Peyer's patch (tissue), 4 donors: ENCODE measurements at places on chromosomes 16 and 17.

- no peak for DNase-seq
Measured at GRCh38 chr16:12420661-12421209, 383.0 kb downstream of the CPPED1 start.

- peak; percentile 73 for DNase-seq
Measured at GRCh38 chr17:4959261-4959965, 8.2 kb downstream of the SPAG7 start.

- DNase-seq = no peak
Measured at GRCh38 chr17:45406107-45406506, 26.6 kb downstream of the ARHGAP27 start.

DNA sequence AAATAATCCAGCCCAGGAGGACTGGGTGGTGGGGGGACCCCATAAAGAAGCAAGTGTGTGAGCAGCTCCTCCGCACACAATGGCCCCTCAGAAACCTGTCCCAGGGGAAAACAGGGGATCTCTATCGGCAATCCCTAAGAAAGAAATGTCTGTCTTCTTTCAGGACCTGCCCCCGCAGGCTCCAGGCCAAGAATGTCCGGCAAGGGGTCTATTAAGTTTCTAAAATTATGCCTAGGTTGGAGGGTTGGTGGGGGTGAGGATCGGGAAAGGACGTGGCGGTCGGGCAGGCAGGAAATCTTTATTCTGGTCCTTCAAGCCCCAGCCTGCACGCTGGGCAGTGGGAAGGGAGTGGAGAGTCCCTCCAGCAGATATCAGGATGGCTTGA is 23.4 kb upstream of the LITAF start:
- DNase-seq = no peak

DNA sequence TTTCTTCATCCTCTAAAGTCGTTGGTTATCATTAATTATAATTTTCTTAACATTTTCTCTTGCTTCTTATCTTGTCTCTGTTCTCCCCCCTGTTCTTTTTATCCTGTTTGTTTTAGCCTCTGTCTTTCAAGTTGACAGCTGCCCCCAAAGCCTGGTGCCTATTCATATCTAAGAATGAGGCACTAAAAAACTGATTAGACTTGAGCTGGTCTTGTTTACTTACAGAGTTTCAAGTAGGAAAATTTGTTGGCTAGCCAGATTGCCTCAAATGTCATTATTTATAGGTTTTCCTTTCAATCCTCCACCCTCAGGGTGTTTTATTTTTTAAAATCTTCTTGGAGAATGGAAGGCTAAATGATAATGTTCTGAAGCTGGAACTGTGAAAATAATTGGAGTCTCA is 236.0 kb downstream of the UTP18 start:
- no peak for DNase-seq

- no peak for DNase-seq
Measured at GRCh38 chr17:59723607-59724006, 16.2 kb downstream of the VMP1 start.

DNA sequence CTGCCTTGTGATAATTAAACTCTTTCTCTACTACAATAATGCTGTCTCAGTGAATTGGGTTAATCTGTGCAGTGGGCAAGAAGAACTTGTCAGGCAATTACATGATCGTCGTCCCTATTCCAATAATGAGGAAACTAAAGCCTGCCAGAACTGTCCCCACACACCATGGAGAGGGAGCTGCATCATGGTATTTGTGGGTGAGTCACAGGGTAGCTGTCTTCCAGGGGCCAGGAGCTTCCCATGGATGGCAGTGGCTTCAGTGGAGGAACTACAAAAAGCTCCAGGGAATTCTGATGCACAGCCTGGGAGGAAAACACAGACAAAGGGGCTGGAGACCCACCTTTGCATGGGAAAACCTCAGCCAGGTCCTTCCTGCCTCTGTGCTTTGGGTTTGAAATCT is 83.3 kb upstream of the C16orf82 start:
- DNase-seq = no peak

- DNase-seq = peak; percentile 73
Measured at GRCh38 chr17:31888124-31888523, 13.4 kb downstream of the UTP6 start.

DNA sequence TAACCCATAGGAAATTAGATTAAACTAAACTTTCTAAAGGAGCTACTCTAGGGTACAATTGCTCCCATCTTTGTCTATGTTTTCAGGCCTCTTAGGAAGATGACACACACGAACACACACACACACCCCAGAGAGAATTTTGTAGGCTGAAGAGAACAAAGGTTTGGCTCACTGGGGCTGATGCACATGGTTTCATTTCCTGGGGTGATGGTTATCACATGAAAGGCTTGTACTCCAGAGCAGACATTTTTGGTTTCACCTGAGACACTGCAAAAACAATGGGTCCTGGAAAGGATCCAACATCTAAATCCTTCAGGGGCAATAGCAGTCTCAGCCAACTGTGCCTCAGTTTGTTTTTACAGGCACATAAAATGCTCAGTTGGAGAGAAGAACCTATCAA is 62.8 kb downstream of the GRB7 start:
- DNase-seq = no peak

GRCh38 chr16:53429221-53429943 is 4.9 kb upstream of the RBL2 start:
- no peak for DNase-seq

DNA sequence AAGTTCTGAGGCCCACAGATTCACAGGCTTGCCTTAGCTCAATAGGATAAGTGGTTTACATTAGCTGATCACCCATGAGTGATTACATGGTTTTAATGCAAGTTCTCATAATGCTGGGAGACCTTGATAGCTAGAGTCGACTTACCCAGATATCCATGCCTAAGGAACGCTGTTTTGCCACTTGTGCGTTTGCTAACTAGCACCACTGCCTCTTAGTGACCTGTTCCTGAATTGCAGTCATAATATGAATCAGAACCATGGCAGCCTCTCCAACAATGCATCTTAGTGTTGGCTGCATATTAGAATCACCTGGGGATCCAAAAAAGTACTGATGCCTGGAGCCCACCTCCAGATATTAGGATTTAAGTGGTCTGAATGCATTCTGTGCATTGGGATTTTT is 251.1 kb upstream of the CDH5 start:
- no peak for DNase-seq

GRCh38 chr17:50855708-50856330 is 10.3 kb downstream of the TOB1 start:
- no peak for DNase-seq

DNA sequence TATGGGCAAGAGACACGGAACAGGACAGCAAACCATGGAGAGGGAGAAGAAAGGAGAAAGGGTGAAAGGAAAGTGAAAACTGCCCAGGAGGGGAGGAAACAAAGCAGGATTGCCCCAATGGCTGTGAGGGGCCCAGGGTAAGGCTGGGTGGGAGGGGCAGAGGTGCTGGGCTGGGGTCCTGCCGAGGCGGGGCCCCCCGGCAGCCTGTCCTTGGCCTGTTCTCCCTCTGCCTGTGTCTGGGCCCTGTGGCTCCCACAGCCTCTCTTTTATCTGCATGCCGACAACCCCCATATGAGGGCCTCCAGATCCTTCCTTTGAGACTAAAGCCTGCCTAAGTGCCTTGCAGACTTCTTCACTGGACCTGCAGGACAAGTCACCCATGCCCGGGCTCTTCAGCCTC is 15.5 kb downstream of the ZNHIT3 start:
- no peak for DNase-seq

- DNase-seq = no peak
Measured at GRCh38 chr17:48597528-48597777, 3.9 kb upstream of the HOXB5 start.

- no peak for DNase-seq
Measured at GRCh38 chr16:61879306-61879705, 156.9 kb downstream of the CDH8 start.

- no peak for DNase-seq
Measured at GRCh38 chr16:14109782-14110727, 38.9 kb downstream of the MRTFB start.

- peak; percentile 58 for DNase-seq
Measured at GRCh38 chr17:896953-897661, 82.5 kb downstream of the NXN start.

DNA sequence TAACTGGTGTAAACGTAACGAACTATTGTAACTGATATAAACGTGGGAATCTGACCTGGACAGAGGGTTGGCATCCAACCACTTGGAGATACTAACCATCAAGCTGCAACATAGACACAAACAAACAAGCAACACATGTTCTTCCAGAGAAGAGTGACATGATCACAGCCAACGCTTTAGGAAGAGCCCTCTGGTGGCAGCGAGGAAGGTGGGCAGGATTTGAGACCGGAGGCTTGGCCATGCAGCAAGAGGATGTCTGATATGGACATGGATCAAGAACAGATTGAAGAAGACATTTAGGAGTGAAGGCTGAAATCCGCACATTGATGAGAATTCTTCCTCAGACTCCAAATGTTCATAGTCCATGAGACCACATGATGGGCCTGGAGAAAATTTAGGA is 40.3 kb upstream of the TNRC6A start:
- DNase-seq = no peak

DNA sequence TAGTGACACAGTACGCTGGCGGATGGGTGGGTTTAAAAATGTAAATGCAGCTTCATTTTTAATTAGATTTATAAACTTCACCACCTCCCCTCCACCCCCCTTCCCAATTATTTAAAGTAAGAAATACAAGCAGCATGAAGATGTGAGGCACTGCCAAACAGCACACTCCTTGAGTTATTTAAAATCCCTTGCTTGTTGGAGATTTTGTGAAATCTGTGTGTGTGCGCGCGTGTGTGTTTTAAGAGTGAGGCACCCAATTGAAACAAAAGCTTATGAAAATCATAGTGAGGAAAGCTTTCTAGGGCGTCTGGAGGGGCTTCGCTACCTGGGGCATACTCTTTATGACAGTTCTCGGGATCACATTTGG is 219.6 kb upstream of the IRX3 start:
- DNase-seq = no peak

DNA sequence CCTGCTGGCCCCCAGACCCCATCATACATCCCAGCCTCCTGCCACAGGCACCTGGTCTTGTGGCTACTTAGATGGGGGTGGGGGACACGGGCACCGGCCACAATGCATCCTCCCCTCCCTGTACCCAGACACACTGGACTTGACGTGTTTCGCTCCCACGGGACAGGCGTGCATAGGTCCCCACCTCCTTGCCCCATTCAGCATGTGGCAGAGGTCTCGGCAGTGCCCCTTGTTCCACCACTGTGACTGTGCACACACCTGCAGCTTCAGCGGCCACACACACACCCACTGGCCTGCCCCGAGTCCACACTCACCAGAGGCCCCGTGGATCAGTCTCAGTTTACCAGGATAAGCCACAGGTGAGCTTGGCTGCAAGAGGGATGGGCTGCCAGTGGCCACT is 109.6 kb downstream of the ENGASE start:
- no peak for DNase-seq

- no peak for DNase-seq
Measured at GRCh38 chr16:23827057-23827456, 8.7 kb upstream of the PRKCB start.

DNA sequence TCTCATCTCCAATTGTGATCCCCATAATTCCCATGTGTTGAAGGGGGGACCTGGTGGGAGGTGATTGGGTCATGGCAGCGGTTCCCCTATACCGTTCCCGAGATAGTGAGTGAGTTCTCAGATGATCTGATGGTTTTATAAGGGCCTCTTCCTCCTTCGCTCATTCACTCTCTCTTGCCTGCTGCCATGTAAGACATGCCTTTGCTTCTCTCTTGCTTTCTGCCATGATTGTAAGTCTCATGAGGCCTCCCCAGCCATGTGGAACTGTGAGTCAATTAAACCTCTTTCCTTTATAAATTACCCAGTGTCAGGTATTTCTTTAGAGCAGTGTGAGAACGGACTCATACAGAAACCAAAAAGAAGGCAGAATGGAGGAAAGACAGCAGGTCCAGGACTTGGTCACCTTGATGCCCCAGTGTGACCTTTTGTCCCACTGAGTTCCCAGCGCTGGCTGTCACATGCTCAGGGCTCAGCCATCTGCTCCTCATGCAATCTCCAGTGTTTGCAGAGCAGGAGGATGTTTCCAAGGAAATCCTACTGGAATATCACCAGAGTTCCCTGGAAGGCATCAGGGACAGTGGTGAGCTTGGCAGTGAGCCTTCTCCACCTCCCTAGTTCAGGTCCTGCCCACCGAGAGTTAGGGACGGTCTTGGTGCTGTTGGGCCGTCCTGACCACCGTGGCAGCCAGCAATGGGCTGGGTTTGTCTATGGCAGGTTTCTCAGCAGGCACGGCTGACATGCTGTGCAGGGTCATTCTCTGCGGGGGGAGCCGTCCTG is 96.7 kb downstream of the SEC14L1 start:
- DNase-seq = no peak

- no peak for DNase-seq
Measured at GRCh38 chr17:50668025-50668837, 33.5 kb downstream of the ABCC3 start.

DNA sequence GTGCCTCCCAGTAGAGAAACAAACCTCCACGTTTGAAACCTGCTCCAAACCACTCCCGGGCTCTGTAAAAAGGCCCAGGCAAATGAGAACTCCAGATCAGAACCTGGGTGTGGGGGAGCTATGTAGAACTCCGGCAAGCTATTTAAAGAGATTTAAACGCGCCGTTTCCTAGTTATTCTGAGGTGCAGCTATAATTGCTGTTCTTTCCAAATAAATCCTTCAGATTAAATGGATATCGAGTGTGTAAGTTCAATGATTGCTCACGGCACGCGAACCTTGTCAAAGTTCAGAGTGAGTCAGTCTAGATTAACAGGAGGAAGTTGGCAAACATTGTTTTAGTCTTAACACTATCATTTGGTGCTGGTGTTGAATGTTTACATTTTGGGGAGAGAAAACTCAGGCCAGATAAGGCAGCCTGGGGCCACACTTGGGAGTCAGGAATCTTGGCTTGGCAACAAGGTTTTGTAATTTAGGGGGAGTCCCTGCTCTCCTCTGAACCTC is 92.9 kb upstream of the SALL1 start:
- no peak for DNase-seq

GRCh38 chr17:67639979-67640378 is 77.8 kb upstream of the NOL11 start:
- DNase-seq = no peak

DNA sequence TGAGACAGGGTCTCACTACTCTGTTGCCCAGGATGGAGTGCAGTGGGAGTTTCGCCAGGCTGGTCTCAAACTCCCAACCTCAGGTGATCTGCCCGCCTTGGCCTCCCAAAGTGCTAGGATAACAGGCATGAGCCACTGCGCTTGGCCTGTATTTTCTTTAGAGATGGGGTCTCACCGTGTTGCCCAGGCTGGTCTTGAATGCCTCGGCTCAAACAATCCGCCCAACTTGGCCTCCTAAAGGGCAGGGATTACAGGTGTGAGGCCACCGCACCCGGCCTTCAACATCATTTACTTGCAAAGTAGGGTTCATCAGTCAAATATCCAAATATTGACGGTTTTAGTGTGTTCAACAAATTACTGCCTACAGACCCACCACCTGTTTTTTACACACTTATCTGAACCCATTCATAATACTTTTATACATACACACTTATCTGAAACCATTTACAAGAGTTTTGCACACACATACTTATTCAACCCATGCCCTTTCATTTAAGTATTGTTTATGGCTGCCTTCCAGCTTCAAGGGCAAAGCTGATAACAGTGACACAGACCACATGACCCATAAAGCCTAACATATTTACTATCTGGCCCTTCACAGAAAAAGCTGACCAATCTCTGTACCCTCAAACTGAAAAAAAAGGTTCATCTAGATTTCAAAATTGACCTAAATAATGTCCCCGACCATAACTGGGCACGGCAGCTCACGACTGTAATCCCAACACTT is 11.9 kb downstream of the TMEM170A start:
- DNase-seq = no peak

GRCh38 chr17:81996232-81996756 is 18.9 kb downstream of the ASPSCR1 start:
- DNase-seq = no peak

- DNase-seq = peak; percentile 50
Measured at GRCh38 chr16:88705076-88705684, 1.0 kb downstream of the RNF166 start.

- DNase-seq = peak; percentile 66
Measured at GRCh38 chr17:60601447-60602384, 1.7 kb downstream of the PPM1D start.
